ENCODE measurements at places on chromosomes 13 and 19. TPM values are rescaled to one million over a fixed set of nuclear protein-coding genes. Genes with fewer than 3 reads are reported as not detected.

DNA sequence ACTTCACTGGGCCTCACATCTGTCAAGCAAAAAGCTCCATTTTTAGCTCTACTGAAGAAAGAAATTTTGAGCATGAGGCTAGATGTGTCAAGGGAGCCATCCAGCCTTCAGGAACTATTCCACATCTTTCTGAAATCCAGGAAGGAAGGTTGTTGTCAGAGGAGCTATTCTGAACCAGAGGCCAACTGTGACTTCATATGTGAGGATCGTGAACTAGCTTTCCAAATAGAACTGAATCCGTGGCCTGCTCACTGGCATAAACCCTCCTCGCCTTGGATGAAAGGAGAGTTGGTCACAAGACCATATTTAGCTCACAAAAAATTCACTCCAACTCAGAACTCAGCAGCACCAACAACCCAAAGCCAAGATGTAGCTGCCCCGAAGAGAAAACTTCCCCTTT, 195.8 kb downstream of the FOXO1 start:
- no peak overlapping the region for H3K4me3 ChIP-seq
- H3K27ac ChIP-seq = peak overlapping the region; percentile 76
- H3K27me3 ChIP-seq = no peaks in the 10 kb centered on the region
- peaks cover 19% of the 10 kb centered on the region for H3K4me1 ChIP-seq

GRCh38 chr13:97753942-97754670, 199.4 kb upstream of the IPO5 start:
- no peaks in the 10 kb centered on the region for H3K4me1 ChIP-seq
- DNase-seq = no peak
- no peaks in the 10 kb centered on the region for H3K36me3 ChIP-seq
- no peak overlapping the region for H3K4me3 ChIP-seq
- H3K27ac ChIP-seq = no peak overlapping the region

DNA sequence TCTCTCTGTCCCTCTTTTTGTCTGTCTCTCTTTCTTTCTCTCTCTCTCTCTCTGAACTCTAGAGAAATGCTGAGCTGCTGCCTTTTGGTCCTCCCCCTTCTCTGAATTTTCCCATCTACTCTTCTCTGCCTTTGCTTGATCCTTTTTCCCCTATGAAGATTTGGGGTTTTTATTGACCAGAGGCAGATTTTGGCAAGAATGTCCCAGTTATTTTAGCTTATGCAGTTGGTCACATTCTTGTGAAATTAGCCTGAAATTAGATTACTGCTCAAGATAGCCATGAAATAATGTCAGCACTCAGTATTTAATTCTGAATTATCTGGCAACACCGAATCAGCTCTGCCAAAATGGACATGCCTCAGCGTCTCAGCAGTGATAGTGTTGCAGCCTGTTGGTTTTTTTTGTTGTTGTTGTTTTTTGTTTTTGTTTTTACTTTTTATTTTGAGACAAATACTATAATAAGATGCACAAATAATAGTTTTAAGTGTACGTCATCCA, 17.2 kb upstream of the SPART start:
- DNase-seq = peak; percentile 75
- no peaks in the 10 kb centered on the region for H3K27me3 ChIP-seq
- no peak overlapping the region for H3K27ac ChIP-seq
- no peak overlapping the region for H3K4me3 ChIP-seq
- no peaks in the 10 kb centered on the region for H3K36me3 ChIP-seq

DNA sequence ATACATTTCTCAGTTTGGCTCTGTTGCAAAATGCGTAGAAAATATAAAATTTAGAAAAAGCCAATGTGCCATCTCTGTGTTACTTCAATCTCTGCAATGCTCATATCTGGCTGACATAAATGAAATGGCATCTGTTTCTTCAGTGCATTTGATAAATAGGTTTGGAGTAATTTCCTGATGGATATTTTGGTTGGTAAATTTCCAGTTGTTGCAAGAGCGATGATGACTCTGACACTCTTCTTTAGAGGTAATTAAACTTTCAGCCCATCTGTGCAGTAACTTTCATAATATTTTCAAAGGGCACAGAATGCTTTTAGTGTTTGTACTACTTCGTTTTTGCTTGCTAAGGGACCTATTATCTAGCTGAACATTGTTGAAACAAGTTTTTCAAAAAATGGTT, 1286.4 kb downstream of the PCDH9 start:
- DNase-seq = no peak
- no peaks in the 10 kb centered on the region for H3K36me3 ChIP-seq
- H3K4me3 ChIP-seq = no peak overlapping the region

Gene TMEM59L
- 23.6 TPM for polyA plus RNA-seq

DNA sequence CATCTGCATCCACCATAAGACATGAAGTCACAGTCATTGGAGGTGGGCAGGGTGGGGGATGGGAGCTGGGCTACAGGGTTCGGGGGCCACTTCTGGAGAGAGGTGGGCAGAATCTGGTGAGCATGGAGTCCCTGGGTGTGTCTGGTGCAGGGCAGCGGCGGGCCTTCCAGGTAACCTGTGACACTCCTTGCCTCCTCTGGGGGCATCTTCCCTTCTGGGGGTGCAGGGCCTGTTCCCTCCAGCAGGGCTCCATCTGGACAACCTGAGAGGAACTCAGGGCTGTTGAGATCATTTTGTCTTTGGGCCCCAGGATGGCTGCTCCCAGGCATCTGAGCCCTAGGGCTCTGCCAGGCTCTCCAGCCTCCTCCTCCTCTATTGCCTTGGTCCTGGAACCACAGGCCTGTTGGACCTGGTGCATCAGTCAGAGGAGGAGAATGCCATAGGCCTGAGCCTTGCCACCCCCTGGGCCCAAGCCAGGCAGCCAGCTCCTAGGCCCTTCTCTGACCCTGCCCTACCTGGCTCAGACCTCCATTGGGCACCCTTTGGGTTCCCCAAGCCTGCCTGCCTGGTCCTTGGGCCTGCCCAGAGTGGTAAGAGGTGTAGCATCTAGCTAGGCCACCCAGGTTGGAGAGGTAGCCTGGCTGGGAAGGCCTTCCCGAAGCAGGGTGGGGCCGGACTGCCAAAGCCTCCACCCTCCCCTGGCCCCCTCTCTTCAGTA, 13.4 kb downstream of the LYL1 start:
- peaks cover 70% of the 10 kb centered on the region for H3K36me3 ChIP-seq
- peak overlapping the region; percentile 91 for H3K27ac ChIP-seq
- peaks cover 55% of the 10 kb centered on the region for H3K4me1 ChIP-seq
- DNase-seq = no peak
- H3K27me3 ChIP-seq = no peaks in the 10 kb centered on the region
